NCI-H187 treated with DMSO at 0.1 percent for 48 hours (cell line): ENCODE measurements at places on chromosomes 13 and 19.

GRCh38 chr13:99191900-99192399 lies 8.7 kb upstream of the UBAC2 start:
- no peak for DNase-seq

- no peak for DNase-seq
Measured at GRCh38 chr19:55365964-55366363, 2.9 kb upstream of the GARIN5B start.

DNA sequence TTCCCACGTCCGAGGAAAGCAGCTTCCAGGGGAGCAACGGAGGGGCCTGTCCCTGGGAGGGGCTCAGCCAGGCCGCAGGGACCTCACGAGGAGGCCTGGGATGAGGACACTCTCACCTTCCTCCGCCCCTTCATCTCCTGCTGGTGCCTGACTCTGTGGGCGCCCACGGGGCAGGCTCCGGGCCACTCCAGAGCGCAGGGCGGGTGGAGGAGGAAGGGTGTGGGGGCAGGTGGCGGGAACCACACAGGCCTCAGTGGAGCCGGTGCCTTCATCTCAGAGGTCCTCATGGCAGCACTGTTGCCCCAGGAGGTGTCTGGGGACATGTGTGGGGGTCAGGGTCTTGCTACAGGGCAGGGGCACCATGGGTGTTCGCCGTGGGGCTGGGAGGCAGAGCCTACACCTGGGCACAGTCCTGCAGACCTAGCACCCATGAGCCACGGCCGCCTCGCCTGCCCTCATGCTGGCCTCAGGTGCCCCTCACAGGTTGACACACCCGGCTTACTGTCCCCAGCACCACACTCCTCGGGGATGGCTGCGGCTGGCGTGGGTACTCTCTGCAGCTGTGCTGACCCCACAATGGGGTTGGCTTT lies 10.1 kb upstream of the TMEM255B start:
- no peak for DNase-seq

- DNase-seq, result no peak
Measured at GRCh38 chr19:38692458-38693379, 45.3 kb downstream of the ACTN4 start.

- DNase-seq, result no peak
Measured at GRCh38 chr19:7216373-7216902, 77.8 kb downstream of the INSR start.

DNA sequence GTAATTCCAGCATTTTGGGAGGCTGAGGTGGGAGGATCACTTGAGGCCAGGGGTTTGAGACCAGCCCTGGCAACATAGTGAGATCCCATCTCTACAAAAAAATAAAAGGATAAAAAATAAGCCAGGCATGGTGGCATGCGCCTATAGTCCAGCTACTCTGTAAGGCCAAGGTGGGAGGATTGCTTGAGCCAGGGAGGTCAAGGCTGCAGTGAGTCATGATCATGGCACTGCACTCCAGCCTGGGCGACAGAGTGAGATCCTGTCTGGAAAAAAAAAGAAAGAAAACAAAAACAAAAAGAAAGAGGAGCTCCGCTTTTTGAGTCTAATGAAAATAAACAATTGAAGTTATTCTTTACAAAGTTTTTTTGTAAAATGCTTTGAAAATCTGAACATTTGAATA lies 326.2 kb downstream of the GPC5 start:
- no peak for DNase-seq

DNA sequence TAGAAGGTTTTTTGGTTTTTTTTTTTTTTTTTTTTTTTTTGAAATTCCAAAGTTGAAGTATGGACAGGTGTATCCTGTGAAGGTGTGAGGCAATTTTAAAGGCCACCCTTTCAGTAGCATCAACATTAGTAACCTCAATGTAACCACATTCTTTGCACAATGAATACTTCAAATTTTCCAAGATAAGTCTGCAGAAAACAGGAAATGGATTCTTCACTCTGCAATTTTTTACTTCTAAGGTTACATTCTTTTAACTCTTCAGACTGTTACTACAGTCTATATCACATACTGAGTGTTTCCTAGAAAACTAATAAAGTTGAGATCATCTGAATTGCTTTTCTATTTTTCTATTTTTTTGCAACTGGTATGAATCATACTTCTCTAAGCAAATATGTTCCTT lies 569.0 kb upstream of the GPC6 start:
- DNase-seq, result no peak

DNA sequence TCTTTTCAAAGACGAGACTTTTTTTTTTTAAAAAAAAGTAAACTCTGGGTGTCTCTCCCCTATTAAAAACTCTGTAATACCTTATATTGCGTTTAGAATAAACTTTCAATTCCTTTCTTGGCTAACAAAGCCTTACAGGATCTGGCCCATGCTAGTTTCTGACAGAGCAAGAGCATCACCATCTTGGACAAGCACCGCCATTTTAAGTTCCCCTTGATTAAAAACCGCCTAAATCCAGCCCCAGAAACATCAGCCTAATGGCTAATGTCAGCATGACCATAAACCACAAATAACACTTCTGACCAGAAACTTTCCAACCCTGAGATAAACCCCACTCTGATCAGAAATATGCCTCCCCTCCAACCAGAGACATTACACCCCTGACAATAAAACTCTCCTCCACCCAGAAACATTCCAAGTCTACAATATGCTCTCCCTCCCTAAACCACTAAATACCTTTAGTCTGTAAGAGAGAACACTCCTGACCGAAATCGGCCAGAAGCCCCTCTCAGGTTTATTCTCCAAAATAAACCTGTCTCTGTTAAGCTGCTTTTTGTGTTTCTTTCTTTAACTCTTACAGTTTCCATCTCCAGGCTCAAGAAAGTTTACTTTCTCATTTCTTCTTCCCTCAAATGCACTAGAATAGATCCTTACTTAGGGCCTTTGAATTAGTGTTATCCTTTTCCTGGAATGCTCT lies 1.6 kb upstream of the AKAP11 start:
- DNase-seq, result no peak

DNA sequence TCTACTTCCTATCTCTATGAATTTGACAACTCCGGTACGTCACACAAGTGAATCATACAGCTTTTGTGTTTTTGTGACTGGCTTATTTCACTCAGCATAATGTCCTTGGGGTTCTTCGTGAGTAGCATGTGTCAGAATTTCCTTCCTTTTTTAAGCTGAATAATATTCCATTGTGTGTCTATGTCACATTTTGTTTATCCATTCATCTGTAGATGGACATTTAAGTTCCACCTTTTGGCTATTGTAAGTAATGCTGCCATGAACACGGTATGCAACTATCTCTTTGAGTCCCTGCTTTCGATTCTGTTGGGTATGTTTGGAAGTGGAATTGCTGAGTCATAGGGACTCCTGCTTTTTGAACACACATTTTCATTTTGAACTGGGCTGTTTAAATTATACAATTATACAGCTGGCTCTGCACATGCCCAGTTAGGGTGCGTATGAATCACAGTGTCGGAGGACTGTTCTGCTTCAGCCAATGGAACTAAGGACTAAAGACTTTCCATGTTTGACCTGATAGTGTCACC lies 43.0 kb upstream of the C13orf42 start:
- DNase-seq, result no peak

- no peak for DNase-seq
Measured at GRCh38 chr13:31224963-31225559, 25.3 kb downstream of the B3GLCT start.

DNA sequence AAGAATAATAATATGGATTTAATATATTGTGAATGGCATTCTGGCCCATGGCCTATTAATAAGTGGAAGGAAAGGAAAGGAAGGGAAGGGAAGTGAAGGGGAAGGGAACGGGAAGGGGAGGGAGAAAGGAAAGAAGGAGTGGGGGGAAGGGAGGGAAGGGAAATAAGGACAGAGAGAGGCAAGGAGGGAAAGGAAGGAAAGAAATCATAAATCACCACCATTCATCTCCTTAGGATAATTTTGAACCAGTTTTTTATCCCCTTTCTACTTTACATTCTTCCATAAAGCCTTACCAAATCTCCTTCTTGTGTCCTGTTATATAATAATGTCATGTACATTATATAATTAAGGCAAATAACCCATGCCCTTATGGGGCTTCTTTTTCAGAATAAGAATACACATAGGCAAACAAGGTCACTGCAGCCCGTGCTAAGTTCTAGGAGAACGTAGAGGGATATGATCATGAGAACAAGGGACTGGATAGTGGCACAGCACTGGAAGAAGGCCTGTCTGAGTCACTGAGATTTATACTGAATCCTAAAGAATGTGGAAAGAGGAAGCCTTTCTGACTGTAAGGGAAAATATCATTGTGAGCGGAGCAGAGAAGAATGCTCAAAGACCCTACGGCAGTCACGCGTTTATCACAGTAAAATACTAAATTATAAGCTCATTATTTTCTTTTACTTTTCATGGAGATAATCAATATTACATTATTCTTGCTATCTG lies 444.5 kb upstream of the GPC6 start:
- DNase-seq, result no peak

GRCh38 chr19:39780894-39781293 lies 2.2 kb downstream of the LEUTX start:
- DNase-seq, result no peak

GRCh38 chr13:33480561-33480960 lies 195.0 kb upstream of the STARD13 start:
- no peak for DNase-seq

- DNase-seq, result no peak
Measured at GRCh38 chr19:2231621-2232221, 4.4 kb downstream of the PLEKHJ1 start.

GRCh38 chr13:107882708-107883560 lies 332.4 kb downstream of the LIG4 start:
- DNase-seq, result no peak

GRCh38 chr13:114149774-114150740 lies 17.6 kb upstream of the RASA3 start:
- peak; percentile 93 for DNase-seq

DNA sequence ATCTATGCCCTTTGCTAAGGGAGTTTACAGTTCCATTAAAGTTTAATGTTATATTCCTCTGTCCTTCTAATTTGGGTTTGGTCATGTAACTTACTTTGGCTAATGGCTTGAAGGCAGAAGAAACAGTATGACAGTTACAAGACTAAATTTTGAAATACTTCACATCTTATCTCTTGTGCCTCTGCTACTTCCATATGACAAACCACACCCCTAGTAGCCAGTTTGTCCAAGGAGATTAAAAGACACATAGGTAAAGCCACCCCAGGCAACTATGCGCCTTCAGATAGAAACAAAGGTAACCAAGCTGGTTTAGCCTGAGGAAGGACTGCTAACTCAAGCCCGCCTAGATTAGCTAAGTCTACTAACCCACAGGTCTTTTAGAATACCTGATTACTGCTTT lies 273.4 kb upstream of the MIR17HG start:
- DNase-seq, result no peak

GRCh38 chr13:114111577-114111976 lies 20.8 kb downstream of the RASA3 start:
- no peak for DNase-seq

- no peak for DNase-seq
Measured at GRCh38 chr13:21717817-21718216, 46.9 kb downstream of the FGF9 start.

- DNase-seq, result no peak
Measured at GRCh38 chr13:89003656-89004055, 1332.5 kb downstream of the SLITRK5 start.

DNA sequence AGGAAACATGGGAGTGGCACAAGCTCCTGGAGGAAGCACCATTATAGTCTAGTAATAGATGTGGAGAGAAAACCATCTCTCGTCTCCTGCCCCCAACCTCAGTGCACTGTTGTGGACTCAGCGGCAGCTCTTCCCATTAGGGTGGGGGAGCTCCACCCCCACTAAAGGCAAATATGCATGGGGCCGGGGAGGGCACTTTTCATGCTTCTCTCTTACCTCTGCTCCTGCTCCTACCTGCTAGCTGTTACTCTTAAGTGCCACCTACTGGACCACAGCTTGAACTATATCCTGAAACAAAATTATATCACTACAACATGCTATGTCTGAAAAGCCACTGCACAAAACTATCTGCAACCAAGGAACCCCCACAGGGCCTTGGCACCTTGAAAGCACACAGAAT lies 112.6 kb upstream of the DACH1 start:
- no peak for DNase-seq

DNA sequence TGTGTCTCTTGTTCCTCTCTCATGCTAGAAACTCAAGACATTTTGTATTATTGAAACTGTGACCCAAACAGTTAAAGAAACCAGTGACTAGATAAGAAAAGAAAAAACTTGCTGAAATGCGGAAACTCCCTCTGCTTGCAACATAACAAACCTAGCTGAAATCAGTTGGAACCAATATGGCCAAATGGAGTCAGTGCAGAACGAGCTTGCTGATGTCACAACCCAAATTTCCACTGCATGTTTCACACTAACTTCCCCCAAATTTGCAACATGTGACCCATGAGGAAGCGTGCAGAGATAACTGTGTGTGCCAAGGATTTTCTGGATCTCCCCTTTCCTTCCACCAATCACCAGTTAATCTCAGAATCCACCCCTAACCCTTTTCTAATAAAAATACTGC lies 208.0 kb downstream of the DLEU7 start:
- no peak for DNase-seq

DNA sequence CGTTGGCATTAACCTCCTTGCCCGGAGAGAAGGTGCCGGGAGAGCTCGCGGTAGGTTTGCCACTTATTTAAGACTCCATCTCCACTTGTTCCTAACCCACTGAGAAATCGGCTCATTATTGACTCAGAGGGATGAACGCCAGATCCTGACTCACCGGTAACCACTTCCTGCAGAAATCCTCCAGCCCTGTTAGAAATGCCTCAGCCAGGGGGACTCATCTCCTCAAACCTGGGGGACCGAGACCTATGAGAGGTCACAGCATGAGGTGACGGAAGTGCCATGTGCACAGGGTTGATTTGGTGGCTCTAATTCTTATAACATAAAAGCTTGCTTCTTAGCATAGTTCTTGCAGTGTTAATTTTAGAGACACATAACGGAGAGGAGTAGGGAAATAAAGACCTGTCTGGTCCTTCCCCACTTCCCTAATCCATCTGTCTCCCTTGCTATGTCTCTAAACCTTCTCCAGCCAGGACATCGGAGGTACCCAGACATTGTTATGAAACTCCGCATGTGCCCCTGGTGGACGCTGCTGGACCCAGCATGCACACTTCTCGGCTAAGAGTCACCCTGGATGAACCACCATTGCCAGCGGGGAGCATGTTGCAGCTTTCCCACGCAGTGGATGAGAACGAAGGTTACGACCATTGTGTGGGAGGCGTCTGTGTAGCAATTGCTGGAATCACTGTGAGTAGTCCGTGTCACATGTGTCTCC lies 158.9 kb downstream of the EFNB2 start:
- DNase-seq, result no peak

DNA sequence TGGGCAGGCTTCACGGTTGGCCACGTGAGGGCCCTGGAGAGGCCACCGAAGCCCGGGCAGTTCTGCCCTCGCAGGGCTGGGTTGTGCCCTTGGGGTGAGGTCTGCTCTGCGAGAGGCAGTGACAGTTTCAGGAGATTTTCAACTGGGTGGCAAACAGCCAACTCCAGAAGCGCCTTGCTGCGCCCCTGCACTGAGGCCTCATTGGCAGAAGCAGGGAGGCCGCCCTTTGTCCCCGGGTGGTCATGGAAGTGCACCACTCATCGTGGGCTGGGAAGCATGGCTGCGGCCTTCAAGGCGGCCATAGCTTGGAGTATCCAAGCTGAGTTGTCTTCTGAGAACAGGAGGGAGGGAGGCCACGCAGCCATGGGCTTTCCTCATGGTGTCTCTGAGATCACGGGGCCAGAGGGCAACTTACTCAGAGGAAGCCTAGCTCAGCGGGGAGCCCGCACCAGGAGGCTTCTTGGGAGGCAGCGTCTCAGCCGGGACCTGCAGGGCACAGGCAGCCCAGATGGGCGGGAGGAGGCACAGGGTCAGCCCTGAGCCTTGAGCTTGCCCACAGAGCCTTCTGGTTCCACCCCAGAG lies 14.8 kb downstream of the PLEKHJ1 start:
- no peak for DNase-seq
